ENCODE measurements at places on chromosomes 16 and 17.

DNA sequence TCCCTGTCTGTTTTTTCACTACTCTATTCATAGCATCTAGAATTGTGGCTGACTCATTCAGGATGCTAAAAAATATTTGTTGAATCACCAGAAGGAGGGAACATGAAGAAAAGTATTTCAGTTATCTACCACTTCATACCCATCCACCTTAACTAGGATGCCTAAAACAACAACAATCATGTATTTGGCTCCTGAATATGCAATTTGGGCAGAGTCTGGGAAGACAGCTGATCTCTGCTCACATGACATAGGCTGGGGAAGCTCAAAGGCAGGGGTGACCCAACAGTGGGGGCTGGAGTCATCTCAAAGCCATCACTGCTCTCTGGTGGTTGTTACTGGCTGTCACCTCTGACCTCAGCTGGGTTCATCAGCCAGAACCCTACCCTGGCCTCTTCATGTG is 80.1 kb upstream of the RPL38 start:
- no peak for DNase-seq

GRCh38 chr16:67013233-67013822 is 15.6 kb upstream of the CBFB start:
- DNase-seq, result no peak

GRCh38 chr17:28812748-28813377 is 29.7 kb downstream of the FAM222B start:
- peak; percentile 24 for DNase-seq

DNA sequence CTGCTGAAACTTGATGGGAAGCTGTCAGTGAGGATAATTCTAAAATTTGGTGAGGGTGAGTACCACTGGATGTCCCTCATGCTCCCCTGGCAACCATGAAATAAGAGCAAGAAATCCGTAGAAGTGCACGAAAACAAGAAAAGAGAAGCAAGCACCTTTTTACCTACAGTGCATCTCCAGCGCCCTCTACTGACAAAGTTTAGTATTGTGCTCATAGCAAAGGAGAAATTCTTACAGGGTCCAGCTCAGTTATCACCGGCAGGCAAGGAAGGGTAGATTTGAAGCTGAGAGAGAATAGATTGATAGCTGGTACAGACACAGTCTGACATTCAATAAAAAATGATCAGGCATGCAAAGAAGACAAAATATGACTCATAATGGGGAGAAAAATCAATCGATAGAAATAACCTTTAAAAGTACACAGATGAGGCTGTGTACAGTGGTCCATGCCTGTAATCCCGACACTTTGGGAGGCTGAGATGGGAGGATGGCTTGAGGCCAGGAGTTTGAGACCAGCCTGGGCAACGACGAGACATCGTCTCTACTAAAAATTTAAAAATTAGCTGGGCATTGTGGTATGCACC is 28.3 kb upstream of the TEX2 start:
- DNase-seq, result no peak

DNA sequence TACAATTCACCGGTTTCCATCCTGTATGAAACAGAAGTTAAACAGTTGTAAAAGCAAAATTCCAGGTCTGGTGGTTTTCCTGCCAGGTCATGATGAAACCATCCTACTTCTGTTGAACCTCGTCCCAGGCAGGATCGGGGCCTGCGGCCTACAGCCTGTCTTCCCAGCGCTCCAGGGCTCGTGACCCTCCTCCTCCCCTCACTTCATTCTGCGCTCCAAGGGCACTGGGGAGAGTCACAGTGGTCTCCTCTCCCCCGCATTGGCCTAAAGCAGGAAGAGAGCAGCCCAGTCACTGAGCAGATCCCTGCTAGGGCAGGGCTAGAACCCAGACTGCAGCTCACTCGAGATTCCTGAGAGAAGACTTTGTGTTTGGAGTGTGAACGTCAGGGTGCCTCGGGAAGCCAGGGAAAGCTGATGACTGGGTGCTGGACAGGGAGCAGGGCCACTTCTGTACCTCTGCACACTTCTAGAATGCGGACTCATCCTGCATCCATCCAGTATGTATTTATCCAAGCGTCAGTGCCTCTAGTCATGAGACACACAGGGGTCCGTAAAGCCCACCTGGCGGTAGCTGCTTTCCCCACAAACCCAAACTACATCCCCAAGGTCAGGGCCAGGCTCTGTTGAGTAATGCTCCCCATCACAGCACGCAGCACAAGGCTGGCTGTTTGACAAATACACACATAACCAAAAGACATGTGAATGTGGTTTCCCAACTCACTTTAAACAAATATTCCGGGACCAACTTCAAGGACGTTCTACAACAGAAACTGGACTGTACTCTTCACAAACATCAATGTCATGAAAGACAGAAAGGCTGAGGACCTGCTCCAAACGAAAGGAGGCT is 1.7 kb upstream of the ITGAE start:
- no peak for DNase-seq

DNA sequence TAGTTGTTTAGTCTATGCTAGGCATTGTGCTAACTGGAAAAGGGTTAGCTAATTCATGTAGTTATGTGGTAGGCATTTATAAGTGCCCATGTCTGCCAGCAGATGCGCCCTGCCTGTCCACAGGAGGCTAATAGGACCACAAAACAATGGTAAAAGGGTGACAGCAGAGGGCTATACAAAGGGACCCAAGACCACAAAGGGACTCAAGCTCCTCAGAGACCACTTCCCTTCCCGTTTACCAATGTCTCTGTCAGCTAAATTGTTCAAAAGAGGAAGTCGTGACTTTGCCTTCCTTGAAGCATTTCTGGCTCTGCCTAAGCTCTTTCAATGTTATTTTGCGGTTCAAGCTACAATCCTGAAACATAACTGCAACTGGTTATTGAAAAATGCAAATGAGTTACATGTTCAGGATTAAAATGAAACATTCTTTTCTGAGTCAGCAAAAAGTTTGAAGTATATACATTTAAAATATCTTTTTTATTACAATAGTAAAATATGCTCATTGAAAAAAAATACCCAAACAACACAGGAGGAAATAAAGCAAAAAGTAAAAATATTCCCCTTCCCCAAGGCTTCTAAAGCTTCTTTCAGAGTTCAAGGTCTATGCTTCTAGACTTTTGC is 149.2 kb downstream of the MAF start:
- DNase-seq, result no peak

DNA sequence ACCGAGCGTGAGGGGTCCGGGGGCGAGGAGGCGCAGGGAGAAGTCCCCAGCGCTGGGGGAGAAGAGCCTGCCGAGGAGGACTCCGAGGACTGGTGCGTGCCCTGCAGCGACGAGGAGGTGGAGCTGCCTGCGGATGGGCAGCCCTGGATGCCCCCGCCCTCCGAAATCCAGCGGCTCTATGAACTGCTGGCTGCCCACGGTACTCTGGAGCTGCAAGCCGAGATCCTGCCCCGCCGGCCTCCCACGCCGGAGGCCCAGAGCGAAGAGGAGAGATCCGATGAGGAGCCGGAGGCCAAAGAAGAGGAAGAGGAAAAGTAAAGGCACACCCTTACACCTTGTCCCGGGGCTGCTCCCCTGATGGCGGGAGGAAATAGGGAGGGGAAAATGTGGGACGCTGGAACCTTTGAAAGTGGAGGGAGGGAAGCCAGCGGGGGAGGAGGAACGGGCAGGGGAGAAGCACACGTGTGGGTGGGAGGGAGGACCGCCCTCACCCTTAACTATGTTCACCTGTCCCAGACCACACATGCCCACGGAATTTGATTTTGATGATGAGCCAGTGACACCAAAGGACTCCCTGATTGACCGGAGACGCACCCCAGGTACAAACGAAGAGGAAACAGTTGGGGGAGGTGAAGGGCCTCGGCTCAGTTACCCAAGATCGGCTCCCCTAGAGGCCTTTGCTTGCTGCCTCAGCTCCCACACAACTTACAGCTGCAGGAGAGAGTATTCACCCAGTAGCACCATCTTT is 916 bp downstream of the PAGR1 start:
- DNase-seq, result no peak

DNA sequence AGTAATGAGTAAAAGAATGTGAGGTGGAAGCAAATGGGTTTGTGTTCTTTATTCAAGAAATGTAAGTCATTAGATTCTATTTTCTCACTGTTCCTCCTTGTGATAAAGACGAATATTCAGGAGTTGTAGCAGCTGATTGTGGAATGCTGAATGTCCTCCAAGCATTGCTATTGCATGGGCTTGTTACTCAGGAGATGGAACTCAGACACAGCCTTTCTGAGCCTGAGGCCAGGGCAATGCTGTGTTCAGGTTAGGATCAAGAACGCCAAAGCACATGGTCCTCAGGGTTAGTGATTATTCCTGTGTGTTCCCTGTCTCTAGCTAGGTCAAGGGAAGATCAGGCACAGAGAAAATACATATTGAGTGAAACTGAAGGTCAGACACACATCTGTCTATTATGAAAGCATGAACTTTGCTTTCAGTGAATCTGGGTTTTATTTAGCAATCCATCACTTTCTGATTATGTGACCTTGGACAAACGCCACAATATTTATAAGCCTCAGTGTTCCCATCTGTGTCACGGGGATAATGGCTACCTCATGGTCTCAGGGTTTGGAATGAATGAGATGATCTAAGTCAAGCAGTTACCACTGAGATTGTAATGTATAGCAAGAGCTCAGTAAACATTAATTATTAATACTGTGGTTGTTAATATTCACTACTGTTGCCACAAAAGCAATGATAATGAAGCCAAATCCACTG is 426.8 kb upstream of the DYNLRB2 start:
- DNase-seq, result no peak

DNA sequence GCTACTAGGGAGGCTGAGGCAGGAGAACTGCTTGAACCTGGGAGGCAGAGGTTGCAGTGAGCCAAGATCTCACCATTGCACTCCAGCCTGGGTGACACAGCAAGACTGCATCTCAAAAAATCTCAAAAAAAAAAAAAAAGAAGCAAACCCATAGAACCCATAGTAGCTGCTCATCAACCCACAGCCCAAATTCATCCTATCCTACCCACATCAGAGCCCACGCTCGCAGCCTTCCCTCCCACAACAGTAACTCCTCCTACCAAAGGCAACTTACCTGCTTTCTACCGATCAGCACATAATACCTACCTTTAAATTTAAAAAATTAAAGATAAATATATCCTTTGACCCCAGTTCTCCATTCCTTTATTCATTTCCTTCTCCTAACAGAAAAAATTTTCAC is 94.7 kb downstream of the GAS7 start:
- no peak for DNase-seq

GRCh38 chr17:47895347-47895855 is 635 bp upstream of the SP2 start:
- DNase-seq, result no peak

DNA sequence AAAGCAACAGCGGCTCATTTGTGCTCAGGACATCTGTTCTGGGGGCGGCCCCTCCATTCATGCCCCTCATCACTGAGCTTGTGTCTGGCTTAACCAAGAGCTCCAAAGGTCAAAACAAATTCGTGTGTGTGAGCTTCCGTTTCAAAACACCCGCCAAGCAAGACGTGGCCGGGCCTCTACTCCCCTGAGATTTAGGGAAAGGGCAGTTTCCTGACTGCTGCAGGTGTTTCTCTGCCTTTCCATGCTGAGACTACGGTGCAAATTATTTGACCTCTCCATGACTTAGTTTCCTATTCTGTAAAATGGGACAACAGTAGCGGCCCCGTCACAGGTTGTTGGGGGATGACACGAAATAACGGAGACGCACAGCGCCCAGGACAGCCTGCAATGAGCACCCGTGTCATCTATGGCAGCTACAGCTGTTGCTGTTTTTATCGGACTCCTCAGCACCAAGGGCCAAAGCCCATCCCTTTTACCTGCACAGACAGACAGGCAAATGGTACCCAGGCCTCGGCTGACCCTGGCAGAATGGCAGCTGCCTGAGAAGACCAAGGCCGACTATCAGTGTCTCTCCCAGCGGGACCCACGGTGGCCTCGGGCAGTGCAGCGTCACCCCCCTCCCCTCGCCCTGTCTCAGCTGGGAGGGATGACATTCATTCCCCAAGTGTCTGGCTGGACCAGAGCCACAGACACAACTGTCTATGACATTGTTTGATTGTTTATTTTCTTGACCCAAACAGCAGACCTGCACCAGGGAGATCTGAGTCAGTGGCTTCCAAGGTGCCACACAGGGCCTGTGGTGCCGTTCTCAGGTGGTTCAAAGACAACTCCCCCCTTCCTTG is 50.7 kb upstream of the DOC2B start:
- DNase-seq, result no peak

GRCh38 chr16:81514041-81514559 is 69.5 kb downstream of the CMIP start:
- DNase-seq, result no peak

DNA sequence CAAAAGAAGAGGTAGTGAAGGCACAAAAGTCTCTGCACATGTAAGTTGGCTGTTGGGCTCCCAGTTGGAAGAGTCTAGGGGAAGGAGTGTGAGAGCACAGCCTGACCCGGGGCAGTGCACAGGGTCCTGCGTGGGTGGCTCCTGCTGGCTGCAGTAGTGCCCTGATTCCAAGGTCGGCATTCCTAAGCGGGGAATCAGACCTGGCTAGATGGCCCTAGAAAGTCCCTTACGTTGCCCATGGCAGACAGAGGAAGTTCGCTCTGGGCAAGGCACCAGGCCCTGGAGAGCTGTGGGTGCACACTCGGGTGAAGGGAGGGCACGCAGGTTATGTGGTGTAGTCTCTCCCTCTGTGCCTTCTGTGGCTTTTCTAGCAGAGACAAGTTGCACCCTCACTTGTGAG is 22.8 kb upstream of the SLC5A11 start:
- DNase-seq, result no peak

- DNase-seq, result peak; percentile 82
Measured at GRCh38 chr17:42322382-42323267, 34.3 kb downstream of the STAT5A start.

- DNase-seq, result no peak
Measured at GRCh38 chr17:2878751-2879254, 82.6 kb downstream of the RAP1GAP2 start.

DNA sequence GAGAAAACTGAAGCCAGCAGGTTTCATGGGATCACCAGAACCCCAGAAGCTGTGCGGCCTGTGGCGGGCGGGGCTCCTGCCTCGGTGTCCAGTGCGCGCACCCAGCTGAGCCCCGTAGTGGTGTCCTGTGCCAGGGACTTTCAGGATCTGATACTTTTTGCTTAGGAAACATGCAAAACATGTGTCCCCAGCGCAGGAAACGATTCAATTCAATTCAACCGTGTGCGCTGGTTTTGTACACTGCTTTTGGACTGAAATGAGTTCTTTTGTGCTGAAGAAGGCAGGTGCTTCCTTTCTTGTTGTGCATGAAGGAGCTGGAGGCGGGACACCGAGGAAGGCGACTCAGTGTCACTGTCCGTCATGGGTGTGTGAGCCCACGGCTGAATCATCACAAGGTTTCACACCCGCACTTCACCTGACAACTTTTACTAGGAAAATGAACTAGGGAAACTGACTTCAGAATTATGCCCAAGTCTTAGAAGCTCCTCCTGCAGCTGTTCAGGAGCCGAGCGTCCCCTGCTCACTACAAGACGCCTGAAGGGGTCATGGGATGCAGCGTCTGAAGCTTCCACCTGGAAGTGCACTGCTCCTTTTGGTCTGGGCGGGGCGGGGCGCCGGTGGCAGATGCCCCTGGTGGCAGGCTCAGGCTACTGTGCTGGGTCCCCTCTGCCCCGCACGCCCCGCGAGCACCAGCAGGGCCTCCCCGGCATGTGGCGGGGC is 31.4 kb upstream of the ZNF750 start:
- DNase-seq, result no peak

Data from Panc1 (cell line).